ENCODE measurements at places on chromosomes 12 and 14.

DNA sequence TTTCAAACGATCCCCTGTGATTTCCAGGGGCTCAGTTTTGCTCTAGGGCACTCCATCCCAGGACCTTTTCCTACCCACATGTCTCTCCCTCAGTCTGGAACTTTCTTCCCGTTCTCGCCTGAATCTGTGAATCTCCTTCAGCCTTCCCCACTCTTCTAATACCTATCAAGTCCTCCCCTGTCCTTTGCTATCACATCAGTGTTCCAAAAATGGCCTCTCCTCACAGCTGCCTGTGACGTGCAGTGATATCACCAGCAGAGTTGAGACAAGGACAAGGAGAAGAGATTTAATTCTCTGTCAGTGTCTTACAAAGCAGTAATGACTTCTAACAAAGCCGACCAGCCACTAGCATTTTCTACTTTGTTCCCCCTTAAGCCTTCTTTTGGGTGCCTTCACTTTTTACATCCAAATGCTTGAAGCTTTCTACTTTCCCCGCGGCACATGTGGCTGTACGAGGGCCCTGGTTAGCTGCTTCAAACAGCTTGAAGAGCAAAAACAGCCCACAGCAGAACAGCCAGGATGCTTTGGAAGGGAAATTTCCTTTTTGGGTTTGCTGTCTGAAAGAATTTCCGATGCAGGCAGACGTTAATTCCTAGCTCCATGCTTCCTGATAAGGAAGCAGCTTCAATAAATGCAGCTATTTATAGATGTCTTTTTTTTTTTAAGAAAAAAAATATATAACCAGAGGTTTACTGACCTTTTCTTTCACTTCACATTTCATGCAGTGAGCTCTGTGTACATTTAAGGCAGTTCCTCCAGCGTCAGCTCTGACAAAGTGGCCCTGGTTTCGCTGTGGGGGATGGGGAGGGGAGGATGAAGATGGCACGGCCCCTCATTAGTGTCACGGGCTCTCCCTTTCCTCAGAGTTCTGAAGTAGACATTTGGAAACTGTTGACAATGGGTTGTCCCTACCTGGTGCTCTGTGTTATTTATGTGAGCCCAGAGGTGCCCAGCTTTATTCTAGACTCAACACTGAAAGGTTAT, 109.3 kb downstream of the ETV6 start:
- DNase-seq, result no peak

DNA sequence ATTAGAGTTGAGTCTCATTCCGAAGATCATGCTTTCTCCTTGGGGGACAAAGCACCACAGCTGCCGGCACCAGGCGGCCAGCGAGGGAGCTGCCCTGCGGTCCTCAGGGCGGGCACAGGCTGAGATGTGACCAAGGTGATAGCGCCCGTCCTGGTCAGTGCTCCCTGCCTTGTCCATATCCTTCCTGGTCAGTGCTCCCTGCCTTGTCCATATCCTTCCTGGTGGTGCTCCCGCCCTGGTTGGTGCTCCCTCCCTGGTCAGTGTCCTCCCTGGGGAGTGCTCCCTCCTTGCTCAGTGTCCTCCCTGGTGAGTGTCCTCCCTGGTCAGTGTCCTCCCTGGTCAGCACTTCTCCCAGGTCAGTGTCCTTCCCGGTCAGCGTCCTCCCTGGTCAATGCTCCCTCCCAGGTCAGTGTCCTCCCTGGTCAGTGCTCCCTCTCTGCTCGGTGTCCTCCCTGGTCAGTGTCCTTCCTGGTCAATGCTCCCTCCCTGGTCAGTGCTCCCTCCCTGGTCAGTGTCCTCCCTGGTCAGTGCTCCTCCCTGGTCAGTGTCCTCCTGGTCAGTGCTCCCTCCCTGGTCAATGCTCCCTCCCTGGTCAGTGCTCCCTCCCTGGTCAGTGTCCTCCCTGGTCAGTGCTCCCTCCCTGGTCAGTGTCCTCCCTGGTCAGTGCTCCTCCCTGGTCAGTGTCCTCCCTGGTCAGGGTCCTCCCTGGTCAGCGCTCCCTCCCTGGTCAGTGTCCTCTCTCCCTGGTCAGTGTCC, 92.2 kb downstream of the ADGRD1 start:
- no peak for DNase-seq

DNA sequence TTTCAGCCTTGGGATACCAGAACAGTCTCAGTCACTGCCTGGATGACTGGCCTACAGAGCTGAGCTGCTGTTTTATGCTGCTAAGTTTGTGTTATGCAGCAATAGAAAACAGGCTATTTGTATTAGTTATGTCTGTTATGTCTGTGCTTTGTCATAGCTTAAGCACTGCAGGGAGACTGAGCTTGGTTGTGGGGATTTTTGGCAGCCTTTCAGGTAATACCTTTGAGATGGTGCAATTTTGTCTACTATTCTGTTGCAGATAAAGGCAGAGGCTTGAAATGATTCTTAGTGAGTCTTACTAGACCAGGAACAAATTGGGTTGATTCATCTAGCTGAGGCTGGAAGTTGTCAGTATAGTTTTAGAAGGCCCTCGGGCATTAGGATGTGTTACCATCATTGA, 201.3 kb upstream of the RBM19 start:
- DNase-seq, result no peak

DNA sequence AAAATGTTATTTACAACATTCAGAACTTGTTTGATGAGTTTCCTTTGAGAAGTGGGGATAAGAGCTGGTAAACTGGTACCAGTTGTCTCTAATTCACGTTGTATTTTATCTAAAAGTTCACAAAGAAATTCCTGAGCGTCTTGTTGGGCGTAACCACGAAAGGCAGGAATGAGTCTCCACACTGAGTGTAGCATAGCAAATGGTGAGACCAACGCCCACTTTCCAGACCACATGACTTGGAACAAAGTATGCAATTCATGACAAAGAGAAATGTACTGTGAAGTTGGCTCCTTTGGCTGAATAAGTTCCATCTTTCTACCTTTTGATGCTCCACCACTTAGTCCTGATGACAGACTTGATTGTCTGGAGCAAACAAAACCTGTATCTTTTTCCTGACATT, 18.4 kb downstream of the USP44 start:
- DNase-seq, result no peak

DNA sequence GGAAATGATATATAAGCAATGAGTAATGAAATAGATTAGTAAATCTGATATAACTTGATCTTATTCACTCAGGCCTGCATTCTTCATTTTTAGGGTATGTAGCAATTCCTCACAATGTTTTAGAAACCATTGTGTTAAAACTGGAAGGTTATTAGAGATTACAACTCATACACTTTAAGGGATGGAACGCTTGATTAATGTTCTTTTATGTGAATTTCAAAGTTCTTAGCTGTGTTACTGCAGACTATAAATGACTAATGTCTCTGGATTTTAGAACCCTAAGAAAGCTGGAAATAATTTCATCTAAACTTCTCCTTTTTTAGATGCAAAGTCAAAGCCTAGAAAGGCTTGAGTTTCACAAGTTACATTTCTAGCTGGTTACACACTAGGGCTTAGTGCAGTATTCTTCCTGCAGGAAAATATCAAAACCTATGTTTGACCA, 148.2 kb upstream of the CLEC14A start:
- no peak for DNase-seq

DNA sequence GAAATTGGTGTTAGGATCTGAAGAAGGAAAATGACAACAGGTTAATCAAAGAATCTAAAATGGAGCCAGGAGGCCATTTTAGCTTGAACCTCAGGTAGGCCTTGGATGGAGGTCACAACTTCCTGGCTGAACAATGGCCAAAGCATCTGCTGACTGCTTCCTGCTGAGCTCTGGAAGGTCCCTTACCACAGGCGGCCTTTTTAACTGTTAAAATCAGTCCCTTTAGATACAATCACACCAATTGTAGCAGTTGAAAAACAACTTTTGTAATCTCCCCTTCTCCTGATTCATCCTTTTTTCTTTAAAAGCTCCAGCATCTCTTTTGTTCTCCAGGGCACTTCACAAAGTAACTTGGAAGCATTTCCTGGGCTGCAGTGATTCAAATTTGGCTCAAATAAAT, 388.8 kb downstream of the PDZRN4 start:
- DNase-seq, result no peak

DNA sequence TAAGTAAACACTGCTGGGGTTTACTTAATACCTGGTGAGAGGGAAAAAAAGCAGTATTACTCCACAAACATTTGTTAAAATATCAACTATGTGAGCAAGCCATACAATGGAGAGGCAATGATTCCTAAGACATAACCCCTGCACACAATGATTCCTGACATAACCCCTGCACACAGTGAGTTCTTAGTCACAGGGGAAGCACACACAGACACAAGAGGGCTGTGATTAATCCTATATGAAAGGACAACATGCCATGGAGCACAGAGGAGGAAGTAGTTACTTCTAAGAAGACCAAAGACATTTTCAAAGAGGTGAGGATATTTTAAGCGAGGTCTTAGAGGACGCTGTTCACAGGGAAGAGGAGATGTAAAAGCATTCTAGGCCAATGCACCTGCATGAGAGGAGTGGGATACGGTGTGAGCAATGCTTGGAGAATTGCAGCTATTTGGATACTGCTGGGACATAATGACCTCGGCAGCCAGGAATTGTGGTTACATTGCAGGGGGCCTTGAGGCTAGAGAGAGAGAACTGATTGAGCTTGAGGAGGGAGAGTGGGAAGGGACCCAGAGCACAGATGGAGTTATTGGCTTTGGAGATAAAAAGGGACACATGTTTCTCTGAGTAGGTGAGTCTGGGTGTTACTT, 211.9 kb downstream of the APAF1 start:
- DNase-seq, result no peak

GRCh38 chr14:61281186-61281947, at the start of gene TMEM30B:
Gene TMEM30B (minus strand): TSS chr14:61281338. CDS start chr14:61281147, 191 bp downstream.
- no peak for DNase-seq

DNA sequence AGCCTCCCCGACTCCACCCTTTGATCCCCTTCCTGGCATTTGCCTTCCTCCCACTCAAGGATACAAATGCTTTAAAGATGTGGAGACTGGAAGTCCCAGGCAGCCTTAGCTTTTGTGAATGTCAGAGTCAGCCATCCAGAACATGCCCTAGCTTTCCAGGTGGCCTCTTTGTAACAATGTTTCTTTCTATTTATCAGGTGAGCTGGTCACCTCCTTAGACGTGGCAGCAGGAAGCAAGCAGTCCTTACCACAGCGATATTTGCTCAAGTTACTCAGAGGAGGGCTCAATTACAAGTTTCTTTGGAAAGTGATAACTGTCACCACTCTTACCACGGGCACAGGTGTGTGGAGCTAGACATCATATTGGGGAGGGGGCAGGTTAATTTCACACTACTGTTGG, 4.9 kb downstream of the GALNT6 start:
- no peak for DNase-seq

DNA sequence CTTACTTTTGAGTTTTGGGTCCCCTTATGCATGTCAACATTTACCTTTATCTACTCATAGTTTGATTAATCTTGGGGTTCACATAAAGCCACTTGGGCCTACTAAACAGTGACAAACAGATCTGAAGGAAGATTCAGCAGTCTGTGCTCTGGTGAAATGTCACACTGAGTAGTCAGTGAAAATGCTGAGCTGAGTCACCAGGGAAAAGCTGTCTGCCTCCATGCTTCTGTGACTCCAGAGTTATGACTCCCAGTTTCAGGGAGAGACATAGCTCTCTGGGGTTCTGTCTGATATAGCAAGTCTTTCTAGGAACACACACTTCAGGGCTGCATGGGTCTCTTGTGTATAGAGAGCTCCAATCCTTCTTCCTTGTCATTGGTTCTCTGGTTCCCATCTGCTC, 406.3 kb upstream of the FAR2 start:
- DNase-seq, result no peak

- DNase-seq, result no peak
These were observed 429.1 kb downstream of the DAD1 start for GRCh38 chr14:22159957-22160356.

- no peak for DNase-seq
These were observed 85.3 kb downstream of the GRIN2B start for GRCh38 chr12:13896063-13896626.
